ENCODE measurements at places on chromosomes 6 and 20.

DNA sequence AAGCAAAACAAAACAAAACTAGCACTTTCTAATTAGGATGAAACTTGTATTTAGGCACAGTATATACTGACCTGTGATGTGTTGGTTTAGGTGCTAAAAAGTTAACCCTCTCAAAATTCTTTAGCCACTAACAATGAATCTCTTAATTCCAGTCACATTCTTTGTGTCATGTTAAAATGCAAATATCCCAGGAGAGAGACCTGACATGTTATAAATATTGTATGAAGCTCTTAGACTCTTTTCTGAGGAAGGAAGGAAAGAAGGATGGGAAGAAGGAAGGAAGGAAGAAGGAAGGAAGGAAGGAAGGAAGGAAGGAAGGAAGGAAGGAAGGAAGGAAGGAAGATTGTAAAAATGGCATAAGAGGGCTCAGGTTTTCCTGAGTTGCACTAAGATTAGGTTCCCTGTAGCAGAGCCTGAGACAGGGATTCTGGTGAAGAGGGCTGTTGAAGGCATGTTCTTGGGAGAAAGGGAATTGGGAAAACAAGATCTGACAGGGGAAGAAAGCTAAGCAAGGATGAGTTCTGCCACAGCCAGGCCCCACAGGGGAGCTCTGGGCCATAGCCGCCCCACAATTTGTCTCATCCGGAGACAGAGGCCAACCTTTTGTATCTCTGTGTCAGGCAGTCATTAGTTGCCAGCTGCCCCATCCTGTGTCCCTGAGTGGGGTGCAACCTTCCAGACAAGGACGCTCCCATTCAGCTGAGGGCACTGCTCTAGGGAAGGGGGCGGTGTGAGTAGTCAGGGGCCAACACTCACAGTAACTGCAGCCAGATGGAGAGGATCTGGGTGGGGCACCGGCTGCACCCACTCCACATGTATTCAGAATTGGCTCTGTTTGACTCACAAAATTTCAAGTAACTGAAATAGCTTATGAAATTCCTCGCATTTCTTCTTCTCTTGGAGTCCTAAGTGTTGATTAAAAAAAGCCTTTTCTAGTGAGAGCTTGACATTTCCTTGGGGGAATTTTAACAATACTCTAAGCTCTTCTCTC, 189.3 kb upstream of the ARG1 start:
- no peak overlapping the region for H3K27ac ChIP-seq
- no peak for DNase-seq
- H3K4me1 ChIP-seq = peaks cover 5% of the 10 kb centered on the region
- no peak overlapping the region for H3K4me3 ChIP-seq
- H3K36me3 ChIP-seq = no peaks in the 10 kb centered on the region

DNA sequence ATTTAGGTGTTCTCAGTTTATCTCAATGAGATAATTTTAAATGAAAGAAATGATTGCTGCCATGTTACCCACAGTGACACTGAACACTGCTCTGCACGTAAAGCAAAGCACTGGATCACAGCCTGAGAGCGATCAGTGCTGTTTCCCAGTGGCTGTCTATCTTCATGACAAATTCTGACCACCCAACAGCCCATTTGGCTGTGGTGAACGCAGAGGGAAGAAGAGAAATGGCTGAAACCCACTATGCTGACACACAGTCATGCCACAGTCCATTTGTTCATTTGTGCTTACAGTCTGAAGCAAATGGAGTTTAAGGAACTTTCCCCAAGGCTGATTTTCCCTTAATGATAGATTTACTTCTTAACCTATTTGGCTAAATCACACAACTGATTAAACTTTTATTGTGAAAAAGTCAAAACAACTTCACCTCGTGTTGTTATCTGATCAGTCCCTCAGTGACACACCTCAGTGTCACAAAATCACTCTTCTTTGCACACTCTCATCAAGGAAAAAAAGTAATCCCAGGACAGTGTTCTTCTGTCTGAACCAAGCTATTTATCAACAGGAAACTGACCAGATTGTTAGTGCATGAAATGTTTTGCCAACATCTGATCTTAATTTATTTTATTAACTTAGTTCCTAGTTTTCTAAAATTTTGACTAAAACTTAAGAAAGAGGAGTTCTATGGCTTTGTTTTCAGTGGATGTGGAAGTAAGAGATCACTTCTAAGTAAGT, 225.1 kb downstream of the TBX18 start:
- DNase-seq = no peak
- H3K4me3 ChIP-seq = no peak overlapping the region
- no peaks in the 10 kb centered on the region for H3K4me1 ChIP-seq
- no peaks in the 10 kb centered on the region for H3K36me3 ChIP-seq
- no peak overlapping the region for H3K27ac ChIP-seq

DNA sequence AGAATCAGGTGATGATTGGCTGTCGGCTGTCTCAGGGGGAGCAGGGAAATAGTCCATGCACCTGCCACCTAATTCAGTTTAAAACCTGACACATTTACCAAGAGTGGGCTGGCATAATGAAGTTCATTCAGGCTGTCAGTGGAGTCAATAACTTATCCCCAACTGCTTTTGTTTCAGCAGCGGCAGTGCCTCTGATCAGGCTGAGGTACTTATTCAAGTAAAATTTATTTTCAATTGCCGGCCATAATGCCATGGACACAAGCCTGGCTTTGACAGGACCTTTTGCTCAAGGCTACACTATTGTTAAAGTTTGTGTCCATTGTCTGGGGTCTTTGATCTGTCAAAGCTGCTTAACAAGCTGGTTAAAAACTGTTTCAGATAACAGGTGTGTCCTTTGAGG, 20.6 kb downstream of the OLIG3 start:
- no peaks in the 10 kb centered on the region for H3K4me1 ChIP-seq
- H3K27me3 ChIP-seq = no peaks in the 10 kb centered on the region
- no peak overlapping the region for H3K4me3 ChIP-seq
- DNase-seq = peak; percentile 24
- no peak overlapping the region for H3K27ac ChIP-seq
- no peaks in the 10 kb centered on the region for H3K36me3 ChIP-seq

GRCh38 chr6:169190144-169190584, 63.5 kb downstream of the THBS2 start:
- no peaks in the 10 kb centered on the region for H3K36me3 ChIP-seq
- H3K27me3 ChIP-seq = no peaks in the 10 kb centered on the region
- H3K4me3 ChIP-seq = no peak overlapping the region

DNA sequence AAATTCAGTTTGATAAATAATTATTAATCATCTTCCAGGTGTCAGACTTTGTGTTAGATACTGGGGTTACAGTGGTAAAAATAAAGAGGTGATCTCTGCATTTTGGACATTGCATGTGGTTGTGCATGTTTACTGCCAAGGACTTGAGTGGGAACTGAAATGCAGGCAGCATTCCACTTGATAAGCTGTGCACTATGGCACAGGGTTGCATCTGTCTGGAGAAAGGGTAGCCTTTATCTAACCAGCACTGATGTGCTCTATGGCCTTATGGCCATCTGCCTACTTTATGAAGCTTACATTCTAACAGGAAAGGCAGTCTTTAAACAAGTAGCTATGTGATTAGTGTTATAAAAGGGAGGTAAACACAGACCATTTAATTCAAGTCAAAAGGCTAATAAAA, 53.0 kb upstream of the MLIP start:
- no peak overlapping the region for H3K27ac ChIP-seq
- H3K4me3 ChIP-seq = no peak overlapping the region
- no peak for DNase-seq
- H3K4me1 ChIP-seq = peaks cover 4% of the 10 kb centered on the region

- no peaks in the 10 kb centered on the region for H3K4me1 ChIP-seq
- no peak for DNase-seq
- H3K27me3 ChIP-seq = no peaks in the 10 kb centered on the region
- H3K36me3 ChIP-seq = no peaks in the 10 kb centered on the region
- no peak overlapping the region for H3K27ac ChIP-seq
Observed at GRCh38 chr6:71496018-71496721, 207.6 kb downstream of the OGFRL1 start.

DNA sequence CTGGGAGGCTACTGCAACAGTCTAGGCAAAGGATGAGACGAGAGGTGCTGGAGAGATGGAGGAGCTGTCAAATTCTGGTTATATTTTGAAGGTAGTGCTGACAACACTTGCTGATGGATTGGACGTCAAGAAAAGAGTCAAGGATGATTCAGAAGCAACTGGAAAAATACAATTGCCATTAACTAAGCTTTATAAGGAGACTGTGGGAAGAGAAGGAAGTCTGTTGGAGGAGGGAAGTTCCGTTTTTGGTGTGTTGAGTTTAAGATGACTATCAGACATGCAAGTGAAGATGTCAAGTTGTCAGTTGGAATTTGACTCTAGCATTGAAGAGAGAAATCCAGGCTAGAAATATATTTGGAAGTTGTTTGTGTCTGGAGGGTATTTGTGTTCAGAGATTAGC, 358.1 kb downstream of the RNGTT start:
- no peaks in the 10 kb centered on the region for H3K27me3 ChIP-seq
- no peak overlapping the region for H3K27ac ChIP-seq
- no peaks in the 10 kb centered on the region for H3K36me3 ChIP-seq
- H3K4me3 ChIP-seq = no peak overlapping the region
- no peak for DNase-seq
- no peaks in the 10 kb centered on the region for H3K4me1 ChIP-seq

- no peak for DNase-seq
- H3K4me3 ChIP-seq = no peak overlapping the region
Observed at GRCh38 chr20:12237772-12238171, 320.1 kb downstream of the BTBD3 start.

DNA sequence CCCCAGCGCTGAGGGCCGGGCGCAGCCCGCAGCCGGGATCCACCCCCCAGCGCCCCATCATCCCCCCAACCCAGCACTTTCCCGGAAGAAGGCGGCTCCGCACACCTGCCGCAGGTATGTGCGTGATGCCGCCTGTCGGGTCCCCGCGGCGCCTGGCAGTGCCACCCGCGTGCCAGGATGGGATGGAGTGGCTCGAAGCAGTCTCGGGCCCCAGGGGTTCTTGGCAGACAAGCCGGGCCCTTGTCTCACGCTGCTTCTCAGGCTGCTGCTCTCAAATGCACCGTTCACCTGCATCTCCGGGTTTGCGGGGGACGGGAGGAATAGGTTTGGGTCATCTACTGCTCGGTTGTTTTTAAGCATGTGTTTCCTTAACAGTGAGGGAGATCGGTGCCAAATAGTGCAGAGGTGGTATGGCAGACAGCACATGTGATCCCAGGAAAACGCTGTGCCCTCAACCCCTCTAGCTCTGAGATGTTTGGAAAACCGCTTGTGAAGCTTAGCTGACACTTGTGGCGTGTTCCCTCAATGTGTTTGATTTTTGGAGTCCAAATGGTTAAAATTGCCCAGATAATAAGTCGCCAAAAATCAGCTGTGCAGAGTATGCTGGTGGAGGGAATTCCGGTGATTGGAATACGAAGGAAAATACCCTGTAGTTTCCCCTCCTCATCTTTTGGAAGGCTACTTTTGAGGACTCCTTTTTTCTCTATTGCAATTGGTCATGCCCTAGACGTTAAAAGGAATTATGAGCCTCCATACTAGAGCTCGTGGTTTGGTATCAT, 926 bp downstream of the MYLIP start:
- no peaks in the 10 kb centered on the region for H3K36me3 ChIP-seq
- DNase-seq = peak; percentile 20
- H3K4me3 ChIP-seq = peak overlapping the region; percentile 98
- H3K27me3 ChIP-seq = peaks cover 2% of the 10 kb centered on the region
- H3K27ac ChIP-seq = no peak overlapping the region

- H3K27me3 ChIP-seq = no peaks in the 10 kb centered on the region
- H3K36me3 ChIP-seq = no peaks in the 10 kb centered on the region
- H3K27ac ChIP-seq = no peak overlapping the region
- H3K4me3 ChIP-seq = no peak overlapping the region
Observed at GRCh38 chr20:18734525-18735189, 78.9 kb upstream of the SCP2D1 start.

- no peak for DNase-seq
- no peaks in the 10 kb centered on the region for H3K36me3 ChIP-seq
- H3K27ac ChIP-seq = no peak overlapping the region
- H3K27me3 ChIP-seq = no peaks in the 10 kb centered on the region
- H3K4me1 ChIP-seq = no peaks in the 10 kb centered on the region
- H3K4me3 ChIP-seq = no peak overlapping the region
Observed at GRCh38 chr20:18719426-18719825, 94.2 kb upstream of the SCP2D1 start.

GRCh38 chr6:154292855-154293519, 63.6 kb downstream of the IPCEF1 start:
- no peak overlapping the region for H3K27ac ChIP-seq
- DNase-seq = no peak
- H3K27me3 ChIP-seq = no peaks in the 10 kb centered on the region

DNA sequence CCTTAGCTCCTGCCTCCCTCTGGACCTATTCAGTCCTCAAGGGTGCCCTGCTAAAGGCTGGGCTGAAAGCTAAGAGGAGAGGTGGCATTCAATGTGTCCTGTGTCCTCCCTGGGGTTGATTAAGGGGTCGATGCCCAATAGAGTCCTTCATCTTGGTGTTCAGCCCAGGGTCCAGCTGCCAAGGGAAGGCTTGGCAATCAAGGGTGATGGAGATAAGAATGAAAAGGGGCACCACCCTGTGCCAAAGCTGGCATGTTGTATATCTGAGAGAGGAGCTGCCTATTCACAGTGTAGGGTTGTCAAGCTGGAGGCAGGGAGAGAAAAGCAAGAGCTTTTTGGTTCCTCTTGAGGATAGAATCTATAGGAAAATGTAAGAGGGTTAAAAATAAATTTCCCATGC, 12.3 kb downstream of the C20orf173 start:
- no peaks in the 10 kb centered on the region for H3K27me3 ChIP-seq
- H3K4me1 ChIP-seq = no peaks in the 10 kb centered on the region
- H3K27ac ChIP-seq = no peak overlapping the region
- peaks cover 26% of the 10 kb centered on the region for H3K36me3 ChIP-seq
- no peak overlapping the region for H3K4me3 ChIP-seq
- DNase-seq = no peak

Measured in neuronal stem cell (in vitro differentiated cells).